H7 (cell line): ENCODE measurements at places on chromosomes 1 and 21.

DNA sequence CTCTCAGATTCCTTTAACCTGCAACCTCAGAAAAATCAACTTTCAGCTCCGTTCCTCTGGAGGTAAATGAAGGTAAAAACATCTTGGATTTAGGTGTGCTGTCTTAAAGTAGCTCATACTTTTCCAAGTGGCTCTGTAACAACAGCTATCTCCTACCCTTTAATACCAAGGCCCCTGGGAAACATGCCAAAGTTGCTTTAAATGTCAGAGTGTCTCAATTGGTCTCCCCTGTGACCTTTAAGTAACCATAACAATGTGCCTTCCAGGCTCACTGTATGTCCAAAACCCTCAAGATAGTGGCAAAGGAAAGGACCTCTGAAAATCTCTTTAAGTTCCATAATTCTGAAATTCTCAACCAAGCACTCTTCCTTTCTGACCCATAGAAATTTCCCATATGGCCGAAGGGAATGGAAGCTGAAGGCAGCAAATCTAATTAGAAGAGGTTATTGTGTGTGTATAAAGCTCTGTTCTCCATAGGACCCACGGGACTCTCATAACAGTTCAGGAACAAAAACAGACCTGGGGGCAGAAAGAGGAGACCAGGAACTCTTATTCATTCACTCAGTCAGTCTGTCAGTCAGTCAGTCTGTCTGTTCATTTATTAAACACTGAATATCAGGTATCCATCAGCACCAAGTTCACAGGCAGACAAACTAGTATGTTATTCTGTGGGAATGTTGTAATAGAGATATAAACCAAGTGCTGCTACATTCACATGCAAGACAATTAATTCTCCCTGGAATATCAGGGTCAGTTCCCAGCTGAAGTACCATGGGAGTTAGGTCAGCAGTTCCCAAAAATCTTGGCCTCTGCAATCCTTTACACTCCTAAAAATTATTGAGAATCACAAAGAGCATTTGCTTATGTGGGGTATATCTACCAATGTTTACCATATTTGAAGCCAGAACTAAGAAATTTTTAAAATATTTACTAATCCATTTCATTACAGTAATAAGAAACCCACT, 19.1 kb downstream of the ASTN1 start:
- no peak for DNase-seq

DNA sequence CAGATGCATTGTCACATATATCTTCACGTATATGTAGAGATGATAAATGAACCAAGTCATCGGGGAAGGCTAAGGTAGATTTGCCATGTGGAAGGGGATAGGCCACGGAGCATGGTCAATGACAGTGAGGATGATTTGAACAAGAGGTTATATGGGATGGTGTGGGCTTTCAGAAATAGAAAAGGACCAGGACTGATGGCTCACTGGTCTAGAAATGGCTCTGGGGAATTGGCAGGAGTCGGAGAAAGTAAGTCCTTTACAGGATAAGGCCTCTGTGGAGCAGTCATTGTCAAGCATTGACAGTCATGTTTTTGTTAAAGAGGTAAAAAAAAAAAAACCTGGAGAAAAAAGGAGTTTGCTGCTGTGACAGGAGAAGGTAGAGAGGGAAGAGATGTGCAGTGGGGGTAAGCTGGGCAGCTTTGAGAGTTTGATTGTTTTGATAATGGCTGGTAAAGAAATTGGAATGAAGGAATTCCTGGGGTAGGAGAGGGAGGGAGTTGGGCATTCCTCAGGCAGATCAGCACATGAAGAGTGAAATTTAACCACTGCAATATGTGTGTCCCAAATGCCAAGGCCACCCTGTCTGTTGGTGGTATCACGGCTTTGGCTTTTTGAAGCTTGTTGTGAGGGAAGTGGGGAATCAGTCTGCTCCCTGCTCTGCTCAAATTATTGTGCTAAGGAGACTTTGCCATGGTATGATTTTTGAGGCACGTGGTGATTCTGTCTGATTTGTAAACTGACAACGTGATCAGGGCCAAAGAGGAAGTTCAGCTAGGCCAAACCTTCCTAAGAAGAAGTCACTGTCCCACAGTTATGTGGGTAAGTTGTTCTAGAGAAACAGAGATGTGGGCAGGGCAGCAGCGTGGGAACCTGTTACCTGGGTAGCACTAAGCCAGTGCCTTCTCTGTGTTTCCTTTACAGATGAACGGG, 26.0 kb downstream of the MACF1 start:
- peak; percentile 72 for DNase-seq

DNA sequence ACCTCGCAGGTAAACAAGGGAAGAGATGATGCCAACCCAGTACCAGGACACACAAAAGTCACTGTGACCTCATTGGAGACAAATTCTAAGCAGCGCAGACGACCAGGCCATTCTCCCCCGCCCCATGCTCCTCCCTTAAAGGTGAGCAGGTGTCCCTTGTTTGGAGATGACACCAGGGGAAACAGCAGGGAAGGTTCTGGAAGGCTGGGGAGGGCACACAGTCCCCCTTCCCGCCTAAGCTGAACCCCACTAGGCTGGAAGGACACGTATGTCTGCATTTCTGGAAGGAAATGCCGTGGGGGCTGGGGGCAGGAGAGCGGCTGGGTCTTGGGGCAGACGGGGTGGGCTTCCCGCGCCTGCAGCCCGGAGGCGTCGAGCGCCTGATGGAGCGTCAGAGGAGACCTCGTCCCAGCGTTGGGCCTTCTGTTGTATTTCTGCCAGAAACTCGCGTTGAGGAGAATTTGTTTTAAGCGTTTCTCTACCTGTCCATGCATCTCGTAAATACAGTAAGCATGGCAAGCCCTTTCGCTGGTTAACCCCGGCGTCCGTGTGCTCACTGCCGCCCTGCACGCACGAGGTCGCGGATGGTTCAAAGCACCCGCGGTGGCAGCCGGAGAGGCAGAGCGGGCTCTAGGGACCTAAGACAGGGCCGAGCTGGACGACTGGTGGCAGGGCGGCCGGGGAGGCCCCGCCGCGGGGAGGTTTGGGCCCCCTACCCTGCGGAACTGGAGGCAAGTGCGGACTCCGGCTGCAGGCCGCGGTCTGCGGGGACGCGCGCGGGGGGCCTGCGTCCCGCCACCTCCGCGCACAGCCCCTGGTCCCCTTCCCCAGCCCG, 1.2 kb upstream of the LHX4 start:
- DNase-seq, result peak; percentile 80

DNA sequence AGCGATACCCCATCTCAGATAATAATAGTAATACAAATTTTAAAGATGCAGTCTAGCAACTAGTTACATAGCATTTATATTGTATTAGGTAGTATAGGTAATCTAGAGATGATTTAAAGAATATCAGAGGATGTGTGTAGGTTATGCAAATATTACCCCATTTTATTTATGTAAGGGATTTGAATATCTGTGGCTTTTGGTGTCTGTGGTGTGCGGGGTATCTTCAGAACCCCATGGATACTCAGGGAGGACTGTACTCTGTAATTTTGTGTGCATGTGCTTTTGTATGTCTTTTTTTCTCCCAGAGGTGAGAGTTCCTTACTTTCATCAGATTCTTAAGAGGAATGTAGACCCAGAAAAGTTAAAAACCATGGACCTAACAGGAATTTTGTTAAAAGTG, 12.8 kb downstream of the RNF2 start:
- DNase-seq, result no peak

DNA sequence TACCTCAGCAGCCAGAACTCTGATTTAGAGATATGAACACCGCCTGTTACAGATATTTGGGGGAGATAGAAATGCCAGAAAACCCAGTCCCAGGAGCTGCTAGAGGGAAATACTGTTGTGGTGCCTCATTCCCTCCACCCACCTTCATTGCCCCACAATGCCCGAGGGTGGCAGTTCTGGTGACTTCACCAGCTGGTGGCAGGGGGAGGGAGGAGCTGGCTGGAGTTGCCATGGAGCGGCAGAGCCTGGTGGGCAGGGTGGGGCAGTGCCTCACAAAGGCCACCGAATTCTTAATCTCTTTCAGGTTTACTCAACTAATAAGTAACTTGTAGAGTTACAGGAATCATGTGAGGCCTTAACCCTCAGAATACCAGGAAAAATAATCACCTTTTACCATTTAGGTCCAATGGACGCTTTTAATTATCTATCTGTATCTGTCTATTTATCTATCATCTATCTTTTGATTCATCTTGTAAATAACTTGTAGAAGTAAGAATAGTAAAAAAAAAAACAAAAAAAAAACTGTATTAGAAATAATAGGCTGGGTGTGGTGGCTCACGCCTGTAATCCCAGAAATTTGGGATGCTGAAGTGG, 11.7 kb upstream of the S100A11 start:
- DNase-seq, result no peak

DNA sequence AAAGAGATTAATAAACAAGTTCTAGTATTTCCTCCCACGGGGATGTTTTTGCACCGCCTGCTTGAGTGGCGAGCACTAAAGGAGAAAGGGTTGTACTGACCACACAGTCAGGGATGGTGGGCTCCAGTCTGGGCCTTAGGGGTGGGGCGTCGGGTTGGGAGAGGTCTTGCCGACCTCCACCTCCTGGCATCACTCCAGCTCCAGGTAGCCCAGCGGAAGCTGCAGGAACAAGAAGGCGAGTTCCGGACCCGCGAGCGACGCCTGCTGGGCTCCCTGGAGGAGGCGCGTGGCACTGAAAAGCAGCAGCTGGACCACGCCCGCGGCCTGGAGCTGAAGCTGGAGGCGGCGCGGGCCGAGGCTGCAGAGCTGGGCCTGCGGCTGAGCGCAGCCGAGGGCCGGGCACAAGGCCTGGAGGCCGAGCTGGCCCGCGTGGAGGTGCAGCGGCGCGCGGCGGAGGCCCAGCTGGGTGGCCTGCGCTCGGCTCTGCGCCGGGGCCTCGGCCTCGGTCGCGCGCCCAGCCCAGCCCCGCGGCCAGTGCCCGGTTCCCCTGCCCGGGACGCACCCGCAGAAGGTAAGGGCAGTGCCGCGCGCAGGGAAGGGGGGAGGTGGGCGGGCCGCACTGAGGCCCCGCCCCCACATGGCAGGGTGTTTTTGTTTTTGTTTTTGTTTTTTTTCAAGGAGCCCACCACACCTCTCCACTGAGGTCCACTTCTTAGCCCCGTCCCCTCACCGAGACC, 19.7 kb downstream of the MFAP2 start:
- DNase-seq, result peak; percentile 95

DNA sequence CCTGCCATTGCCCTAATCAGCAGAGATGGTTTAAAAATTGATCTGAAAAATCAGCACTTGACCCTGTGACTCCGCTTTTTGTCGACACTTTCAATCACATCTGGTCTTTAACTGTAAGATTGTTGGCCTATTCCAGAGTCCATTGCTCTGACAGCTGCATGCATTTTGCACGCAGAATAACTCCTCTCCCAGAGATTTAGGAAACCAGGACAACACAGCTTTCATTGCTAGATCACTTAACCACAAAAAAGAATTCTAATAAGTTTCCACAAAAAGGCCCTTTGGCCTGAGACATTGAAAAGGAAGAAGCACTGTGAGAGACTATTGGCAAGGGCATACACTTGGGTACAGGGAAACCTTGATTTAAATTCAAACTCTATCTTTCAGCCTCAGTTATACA, 373.1 kb downstream of the TGFB2 start:
- no peak for DNase-seq

DNA sequence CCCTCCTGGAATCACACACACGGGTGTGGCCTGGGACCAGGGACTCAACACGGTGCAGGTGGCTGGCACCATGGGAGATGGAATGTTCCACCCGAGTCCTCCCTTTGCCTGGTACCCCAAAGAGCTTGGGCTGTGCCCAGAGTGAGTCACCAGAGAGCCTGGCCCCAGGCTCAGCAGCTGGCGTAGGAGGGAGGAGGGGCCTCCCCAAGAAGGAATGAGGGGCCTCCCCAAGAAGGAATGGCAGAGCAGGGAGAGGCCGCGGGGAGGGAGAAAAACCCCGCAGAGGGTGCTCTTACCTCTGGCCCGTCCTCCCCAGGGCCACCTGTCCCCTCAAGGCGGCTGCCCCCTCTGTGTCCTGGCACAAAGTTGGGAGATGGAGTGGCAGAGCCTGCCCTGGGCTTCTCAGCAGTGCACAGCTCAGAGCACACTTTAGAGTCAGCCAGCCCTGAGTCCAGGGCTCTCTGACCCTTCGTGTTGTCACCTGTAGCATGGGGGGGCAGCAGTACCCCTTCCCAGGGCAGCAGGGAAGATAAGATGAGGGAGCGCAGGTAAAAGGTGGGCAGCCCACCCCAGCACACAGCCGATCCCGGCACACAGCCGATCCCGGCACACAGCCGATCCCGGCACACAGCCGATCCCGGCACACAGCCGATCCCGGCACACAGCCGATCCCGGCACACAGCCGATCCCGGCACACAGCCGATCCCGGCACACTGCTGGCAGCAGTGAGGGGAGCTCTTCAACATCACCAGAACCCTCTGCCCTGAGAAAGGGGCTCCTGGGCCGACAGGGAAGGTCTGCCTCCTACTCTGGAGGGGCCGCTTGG, 20.2 kb upstream of the KCNAB2 start:
- peak; percentile 59 for DNase-seq

DNA sequence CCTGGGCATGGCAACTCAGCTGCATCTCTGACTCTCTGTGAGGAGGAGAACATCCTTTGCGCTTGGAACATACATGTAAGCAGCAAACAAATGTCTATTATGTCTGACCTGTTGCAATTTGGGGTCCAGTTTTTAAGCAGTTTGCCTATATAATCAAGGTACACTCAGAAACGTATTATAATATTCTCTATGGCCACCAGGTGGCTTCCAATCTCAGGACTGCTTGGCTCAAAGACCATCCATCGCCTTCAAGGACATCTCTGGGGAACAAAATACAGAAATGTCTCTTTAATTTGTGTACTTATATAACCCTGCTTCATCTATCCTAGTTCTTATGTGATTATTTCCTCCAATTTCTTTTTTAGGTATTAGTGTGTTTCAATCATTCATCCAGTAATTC, 227.2 kb downstream of the OLFM3 start:
- peak; percentile 1 for DNase-seq

DNA sequence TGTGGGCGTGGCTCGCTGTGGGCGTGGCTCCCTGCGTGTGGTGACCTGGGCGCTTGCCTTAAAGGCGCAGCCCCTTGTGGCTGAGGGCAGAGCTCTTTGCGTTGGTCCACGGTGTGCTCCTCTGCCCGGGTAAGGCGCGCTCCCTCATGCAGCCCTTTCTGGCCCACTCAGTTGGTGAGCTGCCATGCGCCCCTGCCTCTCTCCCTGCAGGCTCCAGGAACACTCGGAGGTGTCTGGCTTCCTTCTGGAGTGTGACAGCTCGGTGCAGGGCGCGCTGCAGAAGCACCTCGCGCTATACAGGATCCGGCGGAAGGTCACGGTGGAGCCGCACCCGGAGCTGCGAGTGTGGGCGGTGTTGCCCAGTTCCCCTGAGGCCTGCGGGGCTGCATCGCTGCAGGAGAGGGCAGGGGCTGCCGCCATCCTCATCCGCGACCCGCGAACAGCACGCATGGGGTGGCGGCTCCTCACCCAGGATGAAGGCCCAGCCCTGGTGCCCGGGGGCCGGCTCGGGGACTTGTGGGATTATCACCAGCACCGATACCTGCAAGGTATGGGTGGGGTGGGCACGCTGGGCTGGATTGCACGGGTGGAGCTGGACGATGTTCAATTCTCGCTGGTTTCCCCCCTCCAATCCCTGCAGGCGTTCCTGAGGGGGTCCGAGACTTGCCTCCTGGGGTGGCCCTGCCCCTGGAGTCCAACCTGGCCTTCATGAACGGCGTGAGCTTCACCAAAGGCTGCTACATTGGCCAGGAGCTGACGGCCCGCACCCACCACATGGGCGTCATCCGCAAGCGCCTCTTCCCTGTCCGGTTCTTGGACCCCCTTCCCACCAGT, 9.1 kb downstream of the IBA57 start:
- DNase-seq, result peak; percentile 97

- no peak for DNase-seq
Observed at GRCh38 chr1:175536369-175536768, 207.0 kb downstream of the TNR start.
